ENCODE measurements at places on chromosomes 5 and 9.
A peak's percentile ranks its signal among the peaks of the same experiment; 100 is the strongest.

DNA sequence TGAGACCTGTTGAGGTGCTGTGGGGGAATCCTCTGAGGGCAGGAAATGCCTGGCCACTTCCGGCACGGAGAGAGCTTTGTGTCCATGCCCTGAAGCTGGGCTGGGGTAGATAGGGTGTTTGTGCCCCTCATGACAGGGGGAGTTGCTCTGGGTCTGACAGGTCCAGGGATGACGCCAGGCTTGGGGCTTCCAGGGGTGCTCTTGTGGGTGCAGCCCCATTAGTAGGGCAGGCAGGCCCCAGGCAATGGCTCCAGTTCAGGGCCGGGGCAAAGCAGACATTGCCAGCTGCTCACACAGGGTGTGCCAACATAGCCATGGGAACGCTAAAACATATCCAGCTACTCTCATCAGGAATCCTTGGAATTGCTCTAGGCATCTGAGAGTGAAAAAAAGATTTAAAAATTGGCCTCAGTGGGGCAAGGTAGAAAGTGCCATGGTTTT, 21.1 kb downstream of the PITX1 start:
- DNase-seq, result no peak

DNA sequence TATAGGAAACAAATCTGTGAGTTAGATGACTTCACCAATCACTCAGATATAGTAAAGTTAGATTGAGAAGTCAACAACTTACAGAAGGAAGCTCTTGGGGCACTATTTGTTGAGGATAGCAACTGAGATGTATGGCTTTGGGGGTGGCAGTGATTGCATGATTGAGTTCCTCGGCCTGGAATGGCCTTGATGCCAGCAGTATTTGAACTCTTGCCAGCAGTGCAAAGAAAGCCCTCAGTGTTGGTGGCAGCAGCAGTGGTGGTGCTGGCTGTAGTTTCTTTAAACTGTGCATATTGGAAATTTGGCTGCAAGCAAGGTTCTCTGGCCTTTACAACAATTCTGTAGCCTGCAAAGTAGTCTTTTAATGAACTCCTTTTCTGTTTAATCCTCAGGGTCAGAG, 41.4 kb upstream of the PJA2 start:
- no peak for DNase-seq

- DNase-seq, result no peak
Measured at GRCh38 chr5:159005062-159005461, 94.7 kb downstream of the EBF1 start.

- no peak for DNase-seq
Measured at GRCh38 chr5:97181856-97182545, 1.0 kb downstream of the RIOK2 start.

DNA sequence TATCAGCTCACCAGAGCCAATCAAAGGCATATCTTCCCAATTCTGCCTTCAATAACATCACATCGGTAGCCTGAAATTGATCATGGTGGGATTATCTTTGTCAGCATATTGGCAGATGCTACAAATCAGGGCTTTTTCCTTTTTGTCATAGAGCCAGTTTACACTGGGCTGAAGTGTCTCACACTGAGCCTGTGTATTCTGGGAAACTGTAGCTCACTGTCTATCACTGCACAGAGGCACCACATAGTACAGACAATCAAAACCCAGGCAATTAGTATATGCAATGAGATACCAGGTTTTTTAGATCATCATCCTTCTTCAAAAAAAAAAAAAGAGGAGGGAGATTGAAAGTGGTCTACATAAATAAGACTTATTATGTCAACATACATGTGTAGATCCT, 46.6 kb downstream of the ADAM19 start:
- no peak for DNase-seq

DNA sequence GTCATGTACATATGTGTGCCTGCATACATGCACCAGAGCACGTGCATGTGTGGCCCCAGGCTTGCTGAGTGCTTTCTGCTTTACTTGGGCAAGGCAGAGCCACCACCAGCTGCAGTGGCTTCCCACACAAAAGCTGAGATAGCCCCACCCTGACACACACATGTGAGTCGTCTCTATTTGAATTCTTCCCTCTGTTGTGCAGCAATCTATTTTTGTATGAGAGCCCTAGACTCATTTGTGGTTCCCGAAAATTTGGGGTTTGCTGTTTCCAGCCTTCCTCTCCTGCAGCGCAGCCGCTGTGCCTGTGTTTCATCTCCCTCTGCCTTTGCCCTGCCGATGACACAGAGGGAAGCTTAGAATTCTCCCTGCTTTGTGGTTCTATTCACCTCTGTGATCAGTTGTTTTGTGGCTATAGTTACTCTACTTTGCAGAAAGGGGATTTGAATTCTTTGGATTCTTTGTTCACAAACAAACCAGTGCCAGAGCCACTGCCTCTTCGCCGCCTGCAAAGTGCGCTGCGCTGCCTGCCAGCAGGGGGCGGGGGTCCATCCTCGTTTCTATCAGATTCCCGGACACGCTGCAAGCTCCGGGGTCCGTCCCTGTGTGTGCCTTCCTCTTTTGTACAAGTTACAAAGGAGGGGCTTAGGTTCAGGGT, 95.8 kb upstream of the DAP start:
- DNase-seq, result peak; percentile 1

DNA sequence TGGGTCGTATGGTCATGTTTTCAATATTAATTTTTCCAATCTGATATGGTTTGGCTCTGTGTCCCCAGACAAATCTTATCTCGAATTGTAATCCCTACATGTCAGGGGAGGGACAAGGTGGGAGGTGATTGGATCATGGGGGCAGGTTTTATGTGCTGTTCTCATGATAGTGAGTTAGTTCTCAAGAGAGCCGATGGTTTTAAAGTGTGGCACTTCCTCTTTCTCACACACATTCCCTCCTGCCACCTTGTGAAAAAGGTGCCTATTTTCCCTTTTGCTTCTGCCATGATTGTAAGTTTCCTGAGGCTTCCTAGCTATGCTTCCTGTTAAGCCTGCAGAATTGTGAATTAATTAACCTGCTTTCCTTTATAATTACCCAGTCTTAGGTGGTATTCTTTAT, 309.1 kb upstream of the GRIN3A start:
- DNase-seq, result no peak

- no peak for DNase-seq
Measured at GRCh38 chr5:168826246-168826725, 247.1 kb upstream of the PANK3 start.

DNA sequence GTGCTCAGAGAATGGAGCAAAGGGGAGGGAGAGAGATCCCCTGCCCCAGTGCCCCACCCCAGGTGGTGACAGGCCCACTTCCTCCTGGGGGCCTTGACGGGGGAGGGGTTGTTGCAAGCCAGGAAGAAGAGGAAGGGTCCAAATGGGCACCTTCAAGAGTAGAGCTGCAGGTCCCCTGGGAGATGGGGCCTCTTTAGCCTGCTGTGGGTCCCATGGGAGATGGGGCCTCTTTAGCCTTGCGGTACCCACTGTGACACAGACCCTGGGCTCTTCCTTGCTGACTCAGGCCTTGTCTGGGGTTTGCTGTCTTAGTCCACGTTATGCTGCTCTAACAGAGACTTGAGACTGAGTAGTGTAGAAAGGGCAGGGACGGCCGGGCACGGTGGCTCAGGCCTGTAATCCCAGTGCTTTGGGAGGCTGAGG, 9.6 kb upstream of the TOR4A start:
- no peak for DNase-seq

DNA sequence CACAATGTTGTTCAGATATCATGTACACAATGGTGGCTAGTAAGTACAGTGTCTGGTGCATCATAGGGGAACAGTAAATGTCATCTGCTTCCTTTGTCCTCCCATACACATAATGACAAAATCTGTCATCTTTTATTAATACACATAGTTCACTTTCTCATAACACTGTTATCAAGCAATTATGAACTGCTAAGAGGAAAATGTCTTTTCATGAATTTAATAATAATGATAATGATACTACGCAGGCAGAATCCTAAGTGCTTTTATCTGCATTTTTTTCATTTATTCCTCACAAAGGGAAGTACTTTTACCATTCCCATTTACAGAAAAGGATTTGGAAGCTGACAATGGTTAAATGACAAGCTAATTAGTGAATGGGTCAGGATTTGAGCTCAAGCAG, 35.7 kb downstream of the DPYSL3 start:
- DNase-seq, result no peak

DNA sequence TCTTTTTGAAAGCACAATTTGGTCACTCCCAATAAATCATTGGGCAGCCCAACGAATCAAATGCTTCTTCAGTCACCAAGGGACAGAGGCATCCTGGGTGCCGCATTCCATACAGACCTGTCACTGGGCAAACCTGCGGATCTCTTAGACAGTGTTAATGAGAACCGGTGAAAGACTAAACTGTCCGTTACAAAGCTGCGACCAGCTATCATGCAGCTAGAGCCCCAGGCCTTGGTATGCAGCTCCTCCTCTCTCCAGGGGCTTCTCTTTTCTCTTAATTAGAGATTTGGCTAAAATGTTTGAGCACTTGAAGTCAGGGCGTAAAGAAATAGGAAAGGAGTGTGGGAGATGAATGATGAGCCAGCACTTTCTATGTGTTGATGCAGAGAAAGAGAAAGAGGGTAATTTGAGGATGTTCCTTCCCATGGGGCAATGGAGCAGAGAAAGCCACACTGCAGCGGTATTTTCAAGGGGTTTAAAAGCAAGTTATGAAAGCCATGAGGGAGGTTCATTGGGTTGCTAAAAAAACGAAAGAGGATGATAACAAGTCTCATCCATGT, 175.3 kb downstream of the RFK start:
- DNase-seq, result no peak

DNA sequence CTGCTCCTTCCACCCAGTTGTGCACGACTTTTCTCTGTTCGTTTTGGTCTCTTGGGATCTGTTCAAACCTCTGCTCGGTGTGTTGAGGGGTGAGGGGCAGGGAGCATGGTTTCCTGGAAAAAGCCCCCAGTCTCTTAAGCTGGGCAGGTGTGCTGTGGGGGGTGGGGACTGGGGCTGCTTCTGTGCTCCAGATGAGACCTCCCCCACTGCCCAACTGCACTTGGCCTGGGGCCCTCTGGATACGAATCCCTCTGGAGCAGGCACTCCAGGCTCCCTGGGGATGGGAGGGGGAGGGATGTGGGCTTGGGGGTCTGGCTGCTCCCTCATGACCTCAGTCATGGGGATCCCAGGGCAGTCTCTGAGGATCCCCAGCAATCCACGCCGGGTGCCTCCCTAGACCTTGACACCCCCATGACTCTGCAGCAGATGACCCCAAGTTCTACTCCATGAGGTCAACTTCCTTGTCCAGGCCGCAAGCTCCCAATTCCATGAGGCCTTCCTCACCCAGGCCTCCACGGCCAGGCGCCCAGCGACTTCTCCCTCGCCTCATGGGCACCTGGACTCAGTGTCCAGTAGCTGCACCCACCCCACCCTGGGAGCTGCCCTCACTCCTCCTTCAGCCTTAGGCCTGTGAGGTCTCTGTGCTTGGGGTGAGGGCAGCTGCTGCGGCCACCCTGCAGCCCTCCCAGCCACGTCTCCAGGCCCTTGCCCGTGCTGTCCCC, 5.9 kb upstream of the AHRR start:
- DNase-seq, result no peak

DNA sequence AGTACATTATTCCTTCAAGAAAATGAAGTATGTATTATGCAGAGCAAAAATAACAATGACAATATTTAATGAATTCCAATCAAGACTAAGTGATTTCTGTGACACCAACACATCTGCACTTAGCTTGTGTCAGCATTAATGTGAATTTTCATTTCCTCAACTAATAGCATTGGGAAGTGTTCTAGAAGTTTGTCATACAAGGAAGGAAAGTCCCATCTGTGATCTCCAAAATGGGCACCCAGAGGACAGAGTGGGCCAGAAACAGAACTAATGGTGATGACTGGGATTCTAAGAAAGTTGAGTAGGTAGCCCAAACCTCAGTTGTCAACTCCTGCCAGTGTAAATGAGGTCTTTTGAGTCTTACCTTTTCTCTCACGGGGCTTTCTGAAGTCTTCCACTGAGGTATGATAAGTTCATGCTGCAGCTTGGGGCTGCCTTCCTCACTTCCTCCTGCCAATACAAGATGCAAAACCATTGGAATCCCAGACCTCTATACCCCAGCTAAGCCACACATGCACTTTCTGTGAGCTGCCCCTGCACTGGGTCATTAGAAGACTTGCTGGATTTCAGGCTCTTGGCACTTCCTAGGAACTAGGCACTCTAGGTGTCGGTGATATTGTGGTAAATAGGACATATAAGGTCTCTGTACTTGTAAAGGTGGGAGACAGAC, 4.9 kb downstream of the ADAM19 start:
- no peak for DNase-seq

- DNase-seq, result no peak
Measured at GRCh38 chr9:22454016-22454415, 7.4 kb downstream of the DMRTA1 start.

DNA sequence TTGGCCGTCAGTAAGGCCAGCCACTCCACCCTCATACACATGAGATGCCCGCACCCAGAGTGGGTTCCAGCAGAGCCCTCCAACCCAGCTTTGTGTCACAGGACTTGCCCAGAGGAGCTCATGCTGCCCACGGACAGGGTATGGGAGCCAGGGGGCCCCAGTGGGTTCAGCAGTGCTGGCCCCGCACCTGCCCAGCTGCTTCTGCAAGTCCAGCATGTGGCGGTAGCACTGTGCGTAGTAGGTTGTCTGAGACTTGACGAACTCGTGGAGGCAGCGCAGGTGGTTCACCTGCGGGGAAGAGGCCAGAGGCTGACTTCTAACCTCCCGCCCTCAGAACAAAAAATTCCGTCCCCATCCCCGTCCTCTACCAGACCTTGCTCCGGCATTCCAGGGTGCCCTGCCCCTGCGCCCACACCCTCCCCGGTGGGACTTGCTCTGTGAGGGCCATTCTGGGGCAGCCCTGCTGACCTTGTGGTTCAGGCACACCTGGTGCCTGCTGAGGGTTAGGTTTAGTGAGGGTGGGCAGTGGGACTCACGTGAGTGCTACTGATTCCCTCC, 18.5 kb downstream of the SH3GLB2 start:
- no peak for DNase-seq

GRCh38 chr9:109496841-109497225, 1.3 kb downstream of the PTPN3 start:
- DNase-seq, result no peak

DNA sequence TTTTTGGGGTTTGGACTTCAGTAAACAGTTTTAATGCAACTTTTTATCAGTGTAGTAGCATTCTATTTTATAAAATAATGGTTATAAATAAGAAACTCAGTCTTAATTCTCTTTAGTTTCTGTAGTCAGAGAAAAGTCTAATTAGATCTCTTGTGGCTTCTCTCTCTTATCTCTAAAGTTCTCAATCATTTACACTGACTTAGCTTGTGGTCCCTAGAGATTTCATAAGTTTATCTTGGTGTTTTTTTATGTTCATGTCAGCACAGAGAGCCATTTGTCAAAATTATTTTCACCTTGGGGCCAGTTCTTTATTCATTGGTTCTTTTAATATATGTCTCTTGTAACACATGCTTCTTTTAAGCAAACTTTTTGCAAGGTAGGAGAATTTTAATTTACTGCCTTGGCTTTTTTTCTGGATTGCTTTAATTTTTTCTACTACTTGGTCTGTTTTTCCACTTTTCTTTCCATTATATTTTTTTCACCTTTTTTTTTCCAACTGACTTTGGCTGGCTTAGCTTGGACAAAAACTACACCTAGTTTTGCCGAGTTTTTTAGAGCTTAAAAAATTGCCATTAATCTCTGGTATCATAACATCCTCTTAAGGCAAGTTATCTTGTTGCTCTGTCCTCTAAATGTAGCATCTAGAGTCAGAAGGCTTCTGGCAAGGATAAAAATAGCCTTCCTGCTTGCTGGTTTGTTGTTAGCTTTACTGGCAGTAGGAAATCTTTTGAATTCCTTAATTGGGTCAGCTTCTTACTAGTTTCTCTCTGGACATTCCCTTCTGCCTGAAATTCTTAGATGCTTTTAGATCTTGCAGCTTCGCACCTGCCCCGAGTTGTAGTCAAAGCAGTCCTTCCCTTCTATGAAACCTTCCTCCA, 35.3 kb downstream of the CPEB4 start:
- DNase-seq, result no peak

Measured in stimulated activated CD8-positive, alpha-beta memory T cell treated with anti-CD3 and anti-CD28 coated beads, Interleukin-2, amount 100 ng/mL, for 1 hour (primary cell).